ENCODE measurements at places on chromosomes 1 and 21. TPM values are rescaled to one million over a fixed set of nuclear protein-coding genes. Genes with fewer than 3 reads are reported as not detected.

SRSF11 gene
- 314 TPM for total RNA-seq

CELA3B gene
- not detected for total RNA-seq

DNA sequence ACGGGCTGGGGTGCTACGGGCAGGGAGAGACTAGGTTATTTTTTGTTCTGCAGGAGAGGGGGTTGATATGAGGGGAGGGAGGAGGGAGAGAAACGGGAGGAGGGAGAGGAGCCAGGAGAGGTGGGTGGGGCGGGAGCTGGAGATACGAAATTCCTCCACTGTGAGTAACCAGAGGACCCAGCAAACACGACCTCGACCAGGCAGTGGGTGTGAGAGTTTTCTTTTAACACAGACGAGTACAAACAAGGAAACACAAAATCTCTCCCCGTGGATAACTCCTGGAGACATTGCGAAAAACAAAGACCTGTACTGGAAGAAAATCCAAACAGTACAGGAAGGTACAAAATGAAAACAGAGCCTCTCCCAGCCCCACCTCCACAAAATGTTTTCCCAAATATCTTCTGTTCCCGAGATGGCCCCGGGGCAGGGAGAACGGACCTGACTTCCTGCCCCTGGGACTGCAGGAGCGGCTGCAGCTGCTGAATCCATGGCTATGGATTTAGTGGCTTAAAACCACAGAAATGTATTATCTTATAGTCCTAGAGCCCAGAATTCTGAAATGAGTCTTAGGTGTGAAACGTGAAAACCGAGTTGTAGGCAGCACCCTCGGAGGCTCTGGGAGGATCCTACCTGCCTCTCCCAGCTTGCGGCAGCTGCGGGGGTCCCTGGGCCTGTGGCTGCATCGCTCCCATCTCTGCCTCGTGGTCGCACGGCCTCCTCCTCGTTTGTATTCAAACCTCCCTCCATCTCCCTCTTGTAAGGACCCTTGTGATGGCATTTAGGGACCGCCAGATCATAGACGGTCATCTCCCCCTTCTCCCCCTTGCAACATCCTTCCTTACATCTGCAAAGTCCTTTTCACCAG lies 82.2 kb downstream of the RIPK4 start:
- no peaks in the 10 kb centered on the region for H3K27me3 ChIP-seq
- no peak for DNase-seq
- H3K36me3 ChIP-seq: no peaks in the 10 kb centered on the region

- DNase-seq: no peak
- peak overlapping the region; percentile 17 for H3K27ac ChIP-seq
- no peak overlapping the region for H3K4me3 ChIP-seq
- no peaks in the 10 kb centered on the region for H3K27me3 ChIP-seq
Observed at GRCh38 chr1:21749859-21750468, 33.0 kb downstream of the USP48 start.

DNA sequence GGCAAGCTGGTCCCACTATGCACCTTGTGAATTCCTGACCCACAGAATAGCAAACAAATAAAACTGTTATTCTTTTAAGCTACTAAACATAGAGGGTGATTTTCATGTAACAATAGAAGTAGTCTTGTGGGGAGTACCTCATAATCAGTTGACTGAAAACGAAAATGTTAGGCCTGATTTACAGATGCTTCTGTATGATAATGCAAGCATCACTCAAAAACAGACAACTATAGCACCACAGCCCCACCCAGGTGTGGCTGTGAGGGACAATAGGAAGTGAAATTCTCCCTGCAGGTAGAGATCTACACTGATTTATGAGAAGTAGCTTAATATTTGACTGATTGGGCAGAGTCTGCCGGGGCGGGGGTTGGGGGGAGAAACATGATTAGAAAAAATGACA lies 26.5 kb upstream of the KRTAP19-8 start:
- no peaks in the 10 kb centered on the region for H3K4me1 ChIP-seq
- no peaks in the 10 kb centered on the region for H3K27me3 ChIP-seq
- no peak for DNase-seq
- no peak overlapping the region for H3K27ac ChIP-seq
- H3K4me3 ChIP-seq: no peak overlapping the region

GRCh38 chr1:154548028-154548427 lies 10.4 kb downstream of the UBE2Q1 start:
- H3K4me1 ChIP-seq: peaks cover 30% of the 10 kb centered on the region
- no peak overlapping the region for H3K27ac ChIP-seq
- peaks cover 13% of the 10 kb centered on the region for H3K27me3 ChIP-seq

GRCh38 chr1:205598841-205599668 lies 32.8 kb downstream of the ELK4 start:
- no peak overlapping the region for H3K4me3 ChIP-seq
- DNase-seq: no peak
- H3K27me3 ChIP-seq: no peaks in the 10 kb centered on the region
- peaks cover 15% of the 10 kb centered on the region for H3K4me1 ChIP-seq
- peaks cover 10% of the 10 kb centered on the region for H3K36me3 ChIP-seq

DNA sequence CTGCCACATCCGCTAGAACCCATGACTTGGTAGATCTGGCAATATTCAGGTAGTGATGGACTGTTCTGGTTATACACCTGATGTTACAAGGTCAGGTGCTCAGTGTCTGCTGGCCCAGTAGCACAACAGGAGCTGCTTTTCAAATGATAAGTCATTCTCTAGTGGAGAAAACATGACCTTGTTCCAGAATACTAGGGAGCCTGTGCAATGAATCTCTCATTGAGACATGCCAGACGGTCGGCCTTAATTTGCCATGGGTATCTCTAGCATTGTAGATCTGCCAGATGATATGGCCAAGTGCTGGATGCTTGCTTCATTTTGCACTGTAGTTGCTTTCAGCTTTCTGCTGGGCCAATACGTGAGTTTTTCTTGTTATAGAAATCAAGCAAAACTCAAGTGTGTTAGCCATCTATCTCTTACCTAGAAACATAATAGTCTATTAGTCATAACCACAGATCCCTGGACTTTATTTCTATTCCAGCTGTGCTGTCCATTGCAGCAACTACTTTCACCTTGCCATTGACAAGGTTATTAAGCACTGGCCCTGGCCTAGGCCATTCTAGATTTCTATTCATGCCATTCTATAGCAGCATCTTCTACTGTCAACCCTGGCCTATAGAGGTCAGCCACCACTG lies 13.9 kb upstream of the CENPF start:
- no peaks in the 10 kb centered on the region for H3K36me3 ChIP-seq
- no peaks in the 10 kb centered on the region for H3K27me3 ChIP-seq
- H3K4me3 ChIP-seq: no peak overlapping the region
- DNase-seq: no peak

Data from progenitor cell of endocrine pancreas (in vitro differentiated cells).